ENCODE measurements at places on chromosomes 6 and 20.
A peak's percentile ranks its signal among the peaks of the same experiment; 100 is the strongest.

GRCh38 chr20:4099905-4100675, 84.7 kb upstream of the RNF24 start:
- DNase-seq: no peak

- no peak for DNase-seq
These were observed 59.7 kb downstream of the GPX5 start for GRCh38 chr6:28585335-28585734.

DNA sequence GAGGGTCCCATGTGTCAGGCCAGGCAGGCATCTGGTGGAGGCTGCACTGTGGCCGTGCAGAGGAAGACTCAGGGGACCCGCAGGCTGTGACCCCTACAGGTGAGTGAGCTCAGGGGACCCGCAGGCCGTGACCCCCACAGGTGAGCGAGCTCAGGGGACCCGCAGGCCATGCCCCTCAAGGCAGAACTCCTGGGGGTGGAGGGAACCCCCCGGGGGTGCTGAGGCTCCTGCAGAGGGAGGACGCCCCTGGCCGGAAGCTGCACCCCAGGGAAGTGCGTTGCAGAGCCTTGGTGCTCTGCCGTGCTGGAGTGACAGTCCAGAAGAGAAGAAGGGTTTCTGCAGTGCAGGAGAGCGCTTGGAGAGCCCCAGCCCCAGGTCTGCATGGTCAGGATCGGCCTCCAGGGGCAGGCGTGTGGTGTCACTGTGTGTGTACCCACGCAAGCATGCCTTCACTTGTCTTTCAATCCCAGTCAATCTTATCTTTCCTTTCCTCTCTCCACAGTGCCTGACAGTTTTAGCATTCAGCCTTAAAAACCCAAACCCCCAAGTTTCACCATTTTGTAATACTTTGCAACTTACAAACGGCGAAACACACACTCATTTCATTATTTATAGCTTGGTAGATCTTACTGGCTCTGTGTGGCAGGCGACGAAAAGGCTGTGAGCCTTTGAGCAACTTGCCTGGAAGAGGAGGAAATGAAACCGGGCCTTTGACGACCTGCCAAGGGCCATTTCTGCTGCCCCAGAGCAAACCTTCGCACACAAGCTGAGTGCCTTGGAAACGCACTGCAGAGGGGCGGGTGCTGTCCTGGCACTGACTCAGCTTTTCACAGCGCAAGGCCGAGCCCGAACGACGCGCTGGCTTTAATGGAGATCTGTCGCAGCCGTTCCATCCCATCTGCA, 101.4 kb upstream of the AGPAT4 start:
- no peak for DNase-seq

DNA sequence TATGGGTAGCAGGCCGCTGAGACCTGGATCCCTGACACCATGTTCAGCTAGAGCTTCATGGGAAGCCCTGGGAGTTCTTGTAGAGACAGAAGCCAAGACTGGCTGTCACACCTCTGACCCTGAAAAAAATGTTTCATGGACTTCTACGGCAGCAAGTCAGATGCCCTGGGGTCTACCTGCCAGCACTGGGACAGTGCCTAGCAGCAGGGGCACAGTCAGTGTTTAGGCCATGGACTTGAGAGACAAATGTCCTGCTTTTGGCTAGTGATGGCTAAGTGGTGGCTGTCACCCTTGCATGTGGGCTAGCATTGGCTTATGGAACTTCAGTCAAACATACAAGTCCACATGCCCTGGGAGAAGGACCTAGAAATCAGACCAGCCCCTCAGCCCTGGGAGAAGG, 41.3 kb upstream of the SSTR4 start:
- DNase-seq: no peak

- DNase-seq: no peak
These were observed 9.7 kb downstream of the NOL7 start for GRCh38 chr6:13624871-13625288.

- DNase-seq: peak; percentile 58
These were observed 198.5 kb downstream of the HIVEP2 start for GRCh38 chr6:142746524-142746923.
